Head of caudate nucleus (tissue), 42 donors: ENCODE measurements at places on chromosomes 4 and X.

DNA sequence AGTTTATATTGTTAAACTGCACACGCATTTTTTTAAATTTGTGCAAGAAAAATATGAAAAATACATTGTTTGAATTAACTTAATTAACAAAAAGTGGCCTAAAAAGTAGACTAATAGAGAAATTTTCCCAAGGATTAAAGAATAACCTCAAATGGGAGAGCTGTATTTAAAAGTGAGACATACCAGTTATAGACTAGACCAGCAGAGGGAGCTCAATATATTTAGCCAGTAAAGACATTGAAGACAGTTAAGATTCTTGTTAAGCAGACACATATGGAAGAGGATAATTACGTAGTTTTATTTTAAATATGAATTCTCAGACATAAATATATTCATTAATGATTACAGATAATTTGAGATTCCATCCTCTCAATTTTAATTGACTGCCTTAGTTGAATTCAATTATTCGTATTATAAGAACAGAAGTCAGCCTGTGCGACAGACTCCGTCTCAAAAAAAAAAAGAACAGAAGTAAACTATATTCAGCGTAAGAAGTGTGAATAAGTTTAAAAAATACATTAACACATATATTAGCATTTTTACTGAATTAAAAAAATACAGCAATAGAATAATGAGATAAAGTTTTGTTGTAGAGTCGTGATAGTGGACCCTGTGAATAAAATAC lies 64.8 kb downstream of the GLRA3 start:
- DNase-seq, result no peak

- DNase-seq, result peak; percentile 82
These were observed 15.6 kb upstream of the BBS12 start for GRCh38 chr4:122716825-122717448.

- DNase-seq, result no peak
These were observed 581.4 kb upstream of the AADAT start for GRCh38 chr4:170671171-170671570.

DNA sequence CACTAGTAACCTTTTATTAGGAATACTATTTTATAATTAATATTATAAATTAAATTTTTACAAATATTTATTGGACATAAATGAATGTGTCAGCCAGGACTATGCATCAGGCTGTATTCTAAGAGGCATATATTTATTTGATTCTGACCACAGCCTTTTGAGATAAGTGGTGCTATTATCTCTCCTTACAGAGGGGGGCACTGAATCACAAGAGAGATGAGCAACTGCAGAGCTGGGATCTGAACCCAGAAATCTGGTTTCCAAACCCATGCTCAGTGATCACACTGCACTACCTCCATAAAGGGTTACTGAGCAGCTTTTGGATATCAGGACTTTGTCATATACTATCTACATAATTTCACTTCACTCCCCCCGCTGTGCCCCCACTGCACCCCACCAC lies 322.0 kb downstream of the TMA16 start:
- no peak for DNase-seq

- DNase-seq, result no peak
These were observed 1.3 kb upstream of the F11 start for GRCh38 chr4:186264660-186265059.
